Osteoblast (primary cell): ENCODE measurements at places on chromosomes 3 and 15. TPM values are rescaled to one million over a fixed set of nuclear protein-coding genes. Genes with fewer than 3 reads are reported as not detected.

DNA sequence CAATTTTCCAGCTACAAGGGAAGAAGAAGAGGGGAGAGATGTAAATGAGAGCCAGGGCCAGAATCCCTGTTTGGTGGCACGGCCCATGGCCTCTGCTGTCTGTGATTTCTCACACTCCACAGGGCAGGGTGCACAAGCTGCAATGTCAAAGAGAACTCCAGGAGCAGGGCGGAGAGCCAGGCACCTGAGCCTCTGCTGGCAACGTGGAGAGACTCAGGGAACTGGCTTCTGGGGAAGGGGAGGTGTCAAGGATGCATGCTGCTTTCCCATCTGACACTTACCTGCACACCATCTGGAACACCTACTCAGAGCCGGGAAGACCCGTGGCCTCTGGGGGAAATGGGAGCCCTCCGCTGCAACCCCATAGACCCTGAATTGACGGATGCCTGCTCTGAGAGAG, 507.5 kb upstream of the NR2F2 start:
- DNase-seq, result no peak

NR1I2 gene
- total RNA-seq, result 0.36 TPM in 1 of 2 replicates, not detected in the other

PP2D1 gene
- not detected in 2 replicates for total RNA-seq

DNA sequence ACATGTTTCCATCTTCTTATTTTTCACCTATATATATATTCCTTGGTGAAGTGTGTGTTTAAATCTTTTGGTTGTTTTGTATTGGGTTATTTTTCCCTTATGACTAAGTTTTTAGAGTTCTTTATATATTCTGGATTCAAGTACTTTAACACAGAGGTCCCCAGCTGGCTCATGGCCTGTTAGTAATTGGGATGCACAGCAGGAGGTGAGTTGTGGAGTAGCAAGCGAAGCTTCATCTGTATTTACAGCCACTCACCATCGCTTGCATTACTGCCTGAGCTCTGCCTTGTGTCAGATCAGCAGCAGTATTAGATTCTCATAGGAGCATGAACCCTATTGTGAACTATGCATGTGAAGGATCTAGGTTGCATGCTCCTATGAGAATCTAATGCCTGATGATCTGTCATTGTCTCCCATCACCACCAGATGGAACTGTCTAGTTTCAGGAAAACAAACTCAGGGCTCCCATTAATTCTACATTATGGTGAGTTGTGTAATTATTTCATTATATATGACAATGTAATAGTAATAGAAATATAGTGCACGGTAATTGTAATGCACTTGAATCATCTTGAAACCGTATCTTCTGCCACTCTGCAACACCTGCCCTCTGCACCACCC, 151.6 kb downstream of the RSRC1 start:
- no peak for DNase-seq

LRRC15 gene
- total RNA-seq, result 3.6 and 5.0 TPM in 2 replicates

DLL4 gene
- not detected in 2 replicates for total RNA-seq

SPRED1 gene
- 32.6 and 32.7 TPM in 2 replicates for total RNA-seq

GRCh38 chr3:108092501-108092900, 1.7 kb upstream of the CD47 start:
- no peak for DNase-seq

DNA sequence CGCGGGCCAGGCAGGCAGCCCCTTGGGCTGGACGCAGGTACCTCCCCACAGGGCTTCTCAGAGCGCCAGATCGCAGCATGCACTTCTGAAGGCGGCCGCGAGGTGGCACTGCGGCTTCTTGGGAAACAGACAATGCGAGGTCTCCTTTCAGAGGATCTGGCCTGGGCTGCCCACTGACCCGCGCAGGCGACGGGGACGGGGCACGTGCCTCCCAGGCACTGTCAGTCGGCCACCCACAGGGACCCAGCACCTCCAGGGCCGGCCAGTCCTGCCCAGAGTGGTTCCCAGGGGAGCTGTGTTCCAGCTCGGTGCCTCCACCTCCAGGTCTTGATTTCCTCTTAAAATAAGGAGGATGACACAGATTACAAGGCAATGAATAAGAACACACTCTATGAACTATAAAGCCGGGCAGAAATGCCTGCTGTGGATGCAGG, 24.4 kb upstream of the TXNRD3 start:
- peak; percentile 95 for DNase-seq

DNA sequence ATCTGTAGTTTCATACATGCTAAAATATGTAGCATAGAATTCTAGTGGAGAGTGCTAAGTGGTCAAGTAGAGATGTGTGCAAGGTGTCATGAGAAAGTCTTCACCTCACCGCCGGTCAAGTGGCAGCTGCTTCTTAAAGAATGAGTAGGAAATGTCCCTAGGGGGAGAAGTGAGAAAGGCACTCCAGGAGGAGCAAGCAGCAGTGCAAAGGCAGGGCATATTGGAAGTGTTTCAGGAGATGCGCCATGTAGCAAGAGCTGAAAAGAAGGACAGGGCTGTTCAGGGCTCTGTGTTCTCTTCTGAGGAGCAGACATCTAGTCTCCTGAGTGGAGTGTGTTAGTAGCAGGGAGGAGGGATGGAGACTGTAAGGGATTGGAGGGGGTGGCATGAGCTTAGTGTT, 312.4 kb upstream of the SEMA6D start:
- no peak for DNase-seq

GRCh38 chr15:70852501-70853317, 1.2 kb downstream of the LARP6 start:
- DNase-seq, result peak; percentile 97

- no peak for DNase-seq
These were observed 4.8 kb downstream of the GPR15 start for GRCh38 chr3:98536456-98537017.

DNA sequence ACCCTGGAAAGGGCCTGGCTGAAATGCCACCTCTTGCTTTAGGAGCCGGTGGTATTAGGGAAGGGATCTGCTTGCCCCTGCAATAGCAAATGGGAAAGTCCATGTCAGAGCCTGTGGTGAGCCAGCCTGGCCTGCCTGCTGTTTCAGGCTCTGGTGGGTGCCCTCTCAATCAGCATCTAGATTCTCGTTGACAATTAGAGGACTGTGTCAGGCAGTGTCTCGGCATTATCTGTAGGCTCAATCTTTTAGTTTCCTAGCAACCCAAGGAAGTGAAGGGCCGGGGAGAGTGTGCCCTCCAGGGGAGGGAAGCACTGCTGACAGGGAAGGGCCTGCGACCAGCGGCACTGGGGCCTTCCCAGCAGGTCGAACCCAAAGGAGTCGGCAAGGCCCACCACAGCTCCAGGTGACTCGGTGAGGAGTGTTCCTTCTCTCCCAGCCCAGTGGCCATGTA, 42.1 kb downstream of the TLE3 start:
- DNase-seq, result peak; percentile 78

GRCh38 chr3:143571548-143571947, 276.7 kb downstream of the SLC9A9 start:
- no peak for DNase-seq

GRCh38 chr15:39580485-39581241, at the start of gene THBS1:
THBS1 (plus strand) TSS chr15:39581079; CDS start chr15:39581858, 779 bp downstream.
- DNase-seq, result peak; percentile 96

GRCh38 chr3:60912142-60912541, 339.1 kb downstream of the FHIT start:
- DNase-seq, result no peak

- no peak for DNase-seq
These were observed 1457.9 kb upstream of the CADM2 start for GRCh38 chr3:83500931-83501330.

TLR9 gene
- not detected in 2 replicates for total RNA-seq

- no peak for DNase-seq
These were observed 119.3 kb downstream of the SMAD6 start for GRCh38 chr15:66821307-66821706.

- DNase-seq, result no peak
These were observed 195.4 kb downstream of the KLF13 start for GRCh38 chr15:31522028-31522427.

GTF2A2 gene
- total RNA-seq, result 18.9 and 19.2 TPM in 2 replicates

DNA sequence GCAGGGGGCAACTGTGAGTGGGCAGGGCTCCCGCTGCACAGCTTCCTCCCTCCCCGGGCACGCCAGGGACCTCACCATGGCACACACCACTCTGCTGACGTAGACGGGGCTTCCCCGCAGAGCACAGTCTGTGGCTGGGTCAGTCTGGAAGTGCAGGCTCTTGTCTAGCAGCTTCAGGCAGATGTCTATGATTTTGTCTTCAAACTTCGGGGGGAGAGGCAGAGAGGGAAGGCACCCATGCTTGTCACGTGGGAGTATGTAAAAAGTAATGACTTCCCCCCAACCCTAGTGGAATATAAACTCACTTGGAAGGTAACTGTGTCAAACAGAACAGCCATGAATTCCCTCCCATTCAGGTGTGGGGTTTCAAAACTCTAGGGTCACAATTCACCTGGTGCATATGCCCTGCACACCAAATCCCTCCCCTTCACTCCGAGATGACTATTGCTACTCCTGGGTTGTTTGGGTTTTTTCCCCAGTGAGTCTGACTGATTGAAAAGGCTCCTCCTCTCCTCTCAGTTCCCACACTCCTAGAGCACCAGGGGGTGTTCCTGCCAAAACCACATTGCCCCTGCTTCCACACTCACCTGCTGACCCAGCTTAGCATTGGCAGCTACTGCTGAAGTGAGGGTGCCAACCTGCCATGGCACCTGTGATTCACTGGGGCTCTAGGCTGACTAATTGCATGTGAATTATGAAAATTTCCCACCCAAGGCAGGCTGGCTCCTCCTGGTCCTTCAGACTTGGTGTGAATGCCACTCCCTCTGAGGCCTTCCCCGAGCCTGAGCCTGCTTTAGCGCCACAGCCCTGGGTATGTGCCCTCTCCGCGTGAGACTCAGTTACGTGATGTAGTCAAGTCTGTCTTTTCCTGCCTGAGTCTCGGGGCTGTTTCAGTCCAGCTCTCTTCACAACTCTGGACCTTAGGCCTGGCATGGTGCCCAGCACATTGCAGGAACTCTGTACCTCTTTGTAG, 13.0 kb downstream of the TGM5 start:
- DNase-seq, result peak; percentile 69

CCDC54 gene
- total RNA-seq, result not detected in 2 replicates

- peak; percentile 68 for DNase-seq
These were observed 37.2 kb downstream of the AADACL2 start for GRCh38 chr3:151770956-151771355.

ZBED2 gene
- total RNA-seq, result under 0.01 TPM in 1 of 2 replicates, not detected in the other

PRR23B gene
- not detected in 2 replicates for total RNA-seq

DNA sequence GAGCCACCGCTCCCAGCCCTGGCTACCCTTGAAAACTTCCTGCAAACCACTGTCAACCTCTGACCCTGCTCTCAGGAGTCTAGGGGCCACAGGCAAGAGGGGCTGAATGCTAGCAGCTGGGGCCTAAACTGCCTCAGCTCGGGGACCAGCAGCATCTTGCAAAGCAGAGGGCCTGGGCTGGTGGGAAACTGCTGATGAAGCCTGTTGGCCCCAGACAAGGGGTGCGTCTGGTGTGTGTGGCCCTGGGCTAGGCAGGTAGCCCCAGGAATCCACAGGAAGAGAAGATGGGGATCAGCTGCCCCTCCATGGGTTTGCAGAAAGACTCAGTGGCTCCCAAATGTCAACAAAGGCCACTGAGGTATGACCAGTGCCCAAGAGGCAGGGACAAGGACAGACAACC, 8.2 kb upstream of the POLG start:
- peak; percentile 5 for DNase-seq

DNA sequence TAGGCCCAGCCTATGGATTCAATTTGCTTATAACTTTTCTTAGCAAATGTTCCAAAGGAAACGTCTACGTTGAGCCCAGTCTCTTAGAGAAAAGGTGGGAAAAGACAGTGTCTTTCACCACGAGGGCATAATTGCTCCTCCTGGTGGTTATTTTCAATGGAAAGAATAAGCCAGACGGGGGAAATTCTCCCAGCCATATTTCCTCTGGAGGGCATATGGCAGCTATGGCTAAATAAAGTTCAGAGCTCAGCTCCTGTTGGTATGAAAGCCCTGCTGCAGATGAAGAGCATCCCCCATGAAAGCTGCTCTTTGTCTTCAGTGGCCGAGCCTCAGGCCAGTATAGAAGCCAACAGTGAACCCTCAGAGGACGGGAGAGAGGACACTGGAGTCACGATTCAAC, 297.9 kb downstream of the RYR3 start:
- no peak for DNase-seq

GRCh38 chr15:91892436-91892835, 38.9 kb downstream of the SLCO3A1 start:
- DNase-seq, result no peak

- no peak for DNase-seq
These were observed 253.8 kb downstream of the TLE3 start for GRCh38 chr15:69843900-69844304.

PPM1L gene
- total RNA-seq, result 2.4 and 4.3 TPM in 2 replicates

DNA sequence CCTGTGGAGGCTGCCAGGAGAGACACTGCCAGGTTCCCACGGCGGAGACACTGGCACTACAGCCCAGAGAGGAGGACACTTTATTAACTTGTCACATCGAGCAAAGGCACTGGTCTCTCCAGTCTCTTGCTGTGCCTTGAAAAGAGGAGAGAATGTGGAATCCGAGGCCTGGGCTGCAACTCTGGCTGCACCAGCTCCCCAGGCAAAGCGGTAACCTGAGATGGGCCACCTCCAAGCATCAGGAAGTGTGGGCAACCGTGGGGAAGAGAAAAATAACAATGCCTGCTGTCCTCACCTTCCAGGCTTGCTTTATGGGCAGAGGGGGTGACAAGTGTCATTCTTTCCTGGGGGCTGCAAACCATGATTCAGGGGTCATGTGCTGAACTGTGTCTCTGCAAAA, 91.6 kb upstream of the RGMA start:
- no peak for DNase-seq

DNA sequence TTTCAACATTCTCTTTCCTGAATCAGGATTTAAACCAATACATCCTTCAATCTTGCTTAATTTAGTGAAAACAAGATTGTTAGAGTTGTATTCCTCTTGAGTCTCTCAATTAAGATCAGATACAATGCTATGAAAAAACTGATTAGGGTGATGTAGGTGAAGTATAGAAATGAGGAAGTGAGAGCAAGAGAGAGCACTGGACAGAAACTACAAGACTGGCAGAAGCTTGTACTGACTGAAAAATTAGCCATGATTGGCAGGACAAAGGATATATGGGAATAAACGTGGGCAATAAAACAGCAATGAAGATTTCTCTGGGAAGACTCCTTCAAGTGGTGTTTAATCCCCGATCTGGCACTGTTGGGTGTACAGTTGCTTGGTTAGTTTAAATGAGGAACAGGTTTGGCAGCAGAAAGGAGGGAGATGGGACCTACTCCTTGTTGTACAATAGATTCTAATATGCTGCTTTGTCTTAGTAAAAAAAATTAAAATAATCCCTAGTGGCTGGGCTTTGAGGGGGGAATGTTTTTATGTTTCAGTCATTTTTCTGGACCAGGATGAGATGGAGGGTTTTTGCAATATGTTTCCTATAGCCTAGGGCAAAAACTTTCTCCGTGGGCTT, 252.7 kb downstream of the SLC9A9 start:
- no peak for DNase-seq

ARID3B gene
- total RNA-seq, result 2.7 and 3.6 TPM in 2 replicates

DNA sequence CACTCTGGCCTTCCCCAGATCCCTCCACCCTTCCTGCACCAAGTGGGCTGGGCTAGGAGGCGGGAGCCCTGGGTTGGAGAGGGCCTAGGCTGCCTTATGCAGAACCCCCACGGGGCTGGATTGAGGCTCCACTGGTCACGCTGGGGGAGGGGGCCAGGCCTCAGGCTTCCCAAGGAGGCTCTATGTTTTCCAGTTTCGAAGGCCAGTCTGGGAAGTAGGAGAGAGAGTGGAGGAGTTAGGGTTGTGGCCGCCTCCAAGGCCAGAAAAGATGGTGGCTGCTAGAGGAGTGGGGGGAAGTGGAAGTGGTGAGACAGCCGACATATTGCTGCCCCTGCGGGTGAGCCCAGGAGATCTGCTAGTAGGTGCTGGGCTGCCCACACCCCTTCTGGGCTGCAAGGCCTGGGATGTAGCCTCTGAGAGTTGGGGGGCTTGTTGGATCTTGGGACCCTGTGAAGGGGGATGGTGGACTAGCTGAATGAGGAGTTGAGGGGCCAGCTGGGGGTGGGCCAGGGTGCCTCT, 1.2 kb downstream of the GNAI2 start:
- DNase-seq, result peak; percentile 93

- DNase-seq, result no peak
These were observed 27.6 kb upstream of the ZFAND6 start for GRCh38 chr15:80031841-80032240.
